ENCODE measurements at places on chromosomes 16 and 17.

- no peak for DNase-seq
Observed at GRCh38 chr17:44146375-44147346, 4.9 kb downstream of the HROB start.

GRCh38 chr17:12983991-12984884, 33.6 kb downstream of the ELAC2 start:
- peak; percentile 61 for DNase-seq

DNA sequence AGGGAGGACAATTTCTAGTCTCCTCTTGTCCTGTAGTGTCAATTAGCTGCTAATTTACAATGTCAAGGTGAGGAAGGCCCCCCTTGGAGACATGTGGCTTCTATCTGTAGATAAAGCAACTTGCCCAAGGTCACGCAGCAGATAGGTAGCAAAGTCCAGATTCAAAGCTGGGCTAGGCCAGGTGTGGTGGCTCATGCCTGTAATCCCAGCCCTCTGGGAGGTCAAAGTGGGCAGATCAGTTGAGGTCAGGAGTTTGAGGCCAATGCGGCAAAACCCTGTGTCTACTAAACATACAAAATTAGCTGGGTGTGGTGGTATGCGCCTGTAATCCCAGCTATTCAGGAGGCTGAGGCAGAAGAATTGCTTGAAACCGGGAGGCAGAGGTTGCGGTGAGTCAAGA, 11.1 kb downstream of the TRPV3 start:
- no peak for DNase-seq

DNA sequence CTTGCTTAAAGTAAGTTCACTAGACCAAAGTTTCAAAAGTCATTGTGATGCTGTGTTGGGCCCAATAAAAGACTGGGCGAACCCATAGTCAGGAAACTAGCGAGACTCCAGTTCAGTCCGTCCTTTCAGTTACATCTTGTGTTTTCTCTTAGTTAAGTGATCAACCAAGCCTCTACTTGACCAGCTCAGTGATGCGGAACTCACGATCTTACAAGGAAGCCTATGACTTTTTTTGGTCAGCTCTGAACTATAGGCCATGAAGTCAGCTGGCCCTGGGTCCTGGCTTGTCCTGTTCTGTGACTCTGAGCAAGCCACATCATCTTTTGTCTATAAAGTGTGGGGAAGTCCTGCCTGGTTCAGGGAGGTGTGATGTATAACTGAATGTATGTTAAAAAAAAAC, 21.7 kb upstream of the WSCD1 start:
- DNase-seq = no peak

DNA sequence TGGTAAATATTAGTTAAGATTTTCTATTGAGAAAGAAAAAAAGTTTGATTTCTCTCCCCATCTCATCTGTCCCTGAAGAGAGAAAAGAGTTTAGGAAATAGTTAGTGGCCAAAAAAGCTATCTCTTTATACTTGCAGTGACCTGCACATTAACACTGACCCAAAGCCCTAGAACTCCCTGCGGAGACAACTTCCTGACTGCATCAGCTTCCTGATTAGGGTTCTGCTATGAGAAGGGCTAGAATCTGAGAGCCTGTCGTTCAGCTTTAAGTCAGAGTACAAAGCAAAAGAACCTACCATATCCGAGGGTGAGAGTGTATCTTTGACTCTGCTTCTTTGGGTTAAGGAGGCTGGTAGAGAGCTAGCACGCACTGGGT, 24.7 kb downstream of the LIMD2 start:
- no peak for DNase-seq

DNA sequence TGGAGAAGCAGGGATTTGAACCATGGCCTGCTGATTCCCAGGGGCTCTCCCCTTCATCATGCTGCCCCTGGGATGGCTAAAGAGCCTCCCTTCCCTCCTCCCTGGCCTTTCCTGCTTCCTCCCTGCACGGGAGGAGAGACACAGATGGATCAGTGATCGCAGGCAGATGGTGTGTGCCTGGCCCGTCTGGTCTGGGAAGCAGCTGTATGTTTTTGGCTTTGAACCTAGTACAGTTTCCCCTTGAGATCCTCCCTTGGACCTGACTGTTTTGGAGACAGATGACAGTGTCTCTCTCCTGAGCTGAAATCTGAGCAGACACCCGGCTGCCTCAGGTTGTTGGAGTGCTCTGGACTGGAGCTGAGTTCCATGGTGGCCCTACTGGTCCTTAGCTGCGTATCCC, 29.0 kb upstream of the ATP2C2 start:
- DNase-seq = no peak

GRCh38 chr16:57911743-57912142, 59.2 kb downstream of the CNGB1 start:
- no peak for DNase-seq

GRCh38 chr17:74779948-74780400, 3.8 kb upstream of the NAT9 start:
- DNase-seq = peak; percentile 45
